HT-29 (cell line): ENCODE measurements at places on chromosomes 16 and 17. TPM values are rescaled to one million over a fixed set of nuclear protein-coding genes. Genes with fewer than 3 reads are reported as not detected.

CACNG5 gene
- total RNA-seq = not detected in 2 replicates

ZACN gene
- total RNA-seq = not detected in 2 replicates

MYH1 gene
- total RNA-seq = not detected in 2 replicates

KRT12 gene
- total RNA-seq = 0.33 and 0.39 TPM in 2 replicates

DNAH3 gene
- total RNA-seq = 0.34 and 0.38 TPM in 2 replicates

SDK2 gene
- not detected in 2 replicates for total RNA-seq

SLC38A8 gene
- not detected in 2 replicates for total RNA-seq

SLC47A1 gene
- not detected in 2 replicates for total RNA-seq

CMTM1 gene
- total RNA-seq = 5.8 and 13.9 TPM in 2 replicates

HAP1 gene
- total RNA-seq = not detected in 2 replicates

MT1A gene
- 2.0 and 6.6 TPM in 2 replicates for total RNA-seq

DOC2B gene
- 0.97 TPM in 1 of 2 replicates, not detected in the other for total RNA-seq

NARF gene
- 30.5 and 35.0 TPM in 2 replicates for total RNA-seq

KRT33A gene
- total RNA-seq = not detected in 2 replicates

PRCD gene
- total RNA-seq = not detected in 2 replicates

KRT9 gene
- total RNA-seq = not detected in 2 replicates

B3GNT9 gene
- total RNA-seq = 10.7 and 13.5 TPM in 2 replicates

PERCC1 gene
- 0.10 TPM in 1 of 2 replicates, not detected in the other for total RNA-seq

KRT34 gene
- not detected in 2 replicates for total RNA-seq

MYH13 gene
- total RNA-seq = not detected in 2 replicates

TAC4 gene
- not detected in 2 replicates for total RNA-seq

C16orf46 gene
- 2.4 TPM in 1 of 2 replicates, not detected in the other for total RNA-seq

PRRT2 gene
- 0.23 TPM in 1 of 2 replicates, not detected in the other for total RNA-seq

AGRP gene
- not detected in 2 replicates for total RNA-seq

IGF2BP1 gene
- not detected in 2 replicates for total RNA-seq

NPIPA8 gene
- not detected in 2 replicates for total RNA-seq

PLEKHH3 gene
- 34.2 and 49.4 TPM in 2 replicates for total RNA-seq

MYH2 gene
- not detected in 2 replicates for total RNA-seq

SOX8 gene
- 0.08 and 0.61 TPM in 2 replicates for total RNA-seq

CMTM3 gene
- total RNA-seq = 2.5 and 4.1 TPM in 2 replicates

CDH15 gene
- not detected in 2 replicates for total RNA-seq

WFIKKN1 gene
- total RNA-seq = 0.74 and 1.1 TPM in 2 replicates

TP53TG3C gene
- not detected in 2 replicates for total RNA-seq

SPNS3 gene
- 4.0 and 4.7 TPM in 2 replicates for total RNA-seq

ASPA gene
- total RNA-seq = not detected in 2 replicates

FOXL1 gene
- 0.26 and 2.6 TPM in 2 replicates for total RNA-seq

OTOA gene
- 0.05 and 0.08 TPM in 2 replicates for total RNA-seq

ENPP7 gene
- not detected in 2 replicates for total RNA-seq

XAF1 gene
- 1.5 and 2.2 TPM in 2 replicates for total RNA-seq

KRTAP1-5 gene
- total RNA-seq = not detected in 2 replicates

CDYL2 gene
- total RNA-seq = 0.68 and 1.1 TPM in 2 replicates

STH gene
- total RNA-seq = not detected in 2 replicates

SOX15 gene
- 0.70 TPM in 1 of 2 replicates, not detected in the other for total RNA-seq

UQCRC2 gene
- total RNA-seq = 111 and 150 TPM in 2 replicates

VWA3A gene
- not detected in 2 replicates for total RNA-seq

SP6 gene
- total RNA-seq = 11.2 and 12.5 TPM in 2 replicates

TERB1 gene
- not detected in 2 replicates for total RNA-seq

DGKE gene
- 4.4 and 10.2 TPM in 2 replicates for total RNA-seq

CTRB1 gene
- total RNA-seq = not detected in 2 replicates

MPP3 gene
- total RNA-seq = 12.0 and 13.9 TPM in 2 replicates

EVI2A gene
- total RNA-seq = not detected in 2 replicates

DCXR gene
- total RNA-seq = 167 and 221 TPM in 2 replicates

FBRS gene
- total RNA-seq = 33.6 and 38.0 TPM in 2 replicates

SYT17 gene
- 0.38 and 0.57 TPM in 2 replicates for total RNA-seq

FDXR gene
- total RNA-seq = 32.2 and 38.4 TPM in 2 replicates

KLHL10 gene
- total RNA-seq = not detected in 2 replicates

AURKB gene
- 75.0 and 84.9 TPM in 2 replicates for total RNA-seq

TBC1D3E gene
- total RNA-seq = not detected in 2 replicates

KRT24 gene
- total RNA-seq = not detected in 2 replicates
